ENCODE measurements at places on chromosomes 16 and 17. TPM values are rescaled to one million over a fixed set of nuclear protein-coding genes. Genes with fewer than 3 reads are reported as not detected.
A peak's percentile ranks its signal among the peaks of the same experiment; 100 is the strongest.

DNA sequence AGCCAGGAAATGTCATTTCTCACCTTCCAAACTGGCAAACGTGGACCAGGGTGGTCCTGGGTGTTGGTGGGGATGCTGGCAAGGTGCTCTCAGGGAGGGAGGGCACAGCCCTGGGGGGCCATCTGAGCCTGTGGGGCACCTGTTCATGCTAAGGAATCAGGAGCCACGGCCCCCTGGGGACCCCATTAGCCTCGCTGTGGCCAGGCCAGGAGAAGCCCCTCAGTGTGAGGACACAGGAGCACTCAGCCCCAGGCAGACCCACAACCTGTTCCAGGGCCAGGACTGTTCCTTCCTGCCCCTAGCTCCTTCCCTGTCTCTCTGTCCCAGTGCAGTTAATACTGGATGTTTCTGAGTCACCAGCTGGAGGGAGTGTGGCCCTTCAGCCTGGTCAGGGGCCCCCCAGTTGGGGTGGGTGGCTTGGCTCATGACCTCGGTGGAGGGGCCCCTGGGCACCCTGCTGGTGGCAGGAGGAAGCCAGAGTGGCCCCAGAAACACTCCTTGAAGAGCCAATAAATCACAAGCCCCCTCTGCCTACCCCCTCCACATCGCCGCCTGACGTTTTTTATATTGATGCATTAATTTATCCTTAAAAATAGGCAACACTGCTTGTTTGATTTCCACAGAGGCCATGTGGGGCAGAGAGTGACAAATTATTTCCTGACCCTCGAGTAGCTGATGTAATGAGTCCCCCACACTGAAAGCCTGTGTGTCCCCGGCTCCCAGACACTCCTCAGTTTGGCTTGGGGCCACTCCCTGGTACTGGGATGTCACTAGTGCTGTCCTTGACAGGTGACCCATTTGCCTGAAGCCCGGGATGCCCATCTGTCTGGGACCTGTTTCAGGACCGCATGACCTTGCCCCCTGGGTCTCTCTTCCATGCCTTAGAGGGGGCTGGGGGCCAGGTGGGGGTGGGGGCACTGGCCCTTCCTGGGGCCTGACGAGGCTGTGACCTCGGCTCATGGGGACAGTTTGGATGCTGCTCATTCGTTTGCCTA lies 22.3 kb downstream of the ACTG1 start:
- peak; percentile 18 for DNase-seq

DNA sequence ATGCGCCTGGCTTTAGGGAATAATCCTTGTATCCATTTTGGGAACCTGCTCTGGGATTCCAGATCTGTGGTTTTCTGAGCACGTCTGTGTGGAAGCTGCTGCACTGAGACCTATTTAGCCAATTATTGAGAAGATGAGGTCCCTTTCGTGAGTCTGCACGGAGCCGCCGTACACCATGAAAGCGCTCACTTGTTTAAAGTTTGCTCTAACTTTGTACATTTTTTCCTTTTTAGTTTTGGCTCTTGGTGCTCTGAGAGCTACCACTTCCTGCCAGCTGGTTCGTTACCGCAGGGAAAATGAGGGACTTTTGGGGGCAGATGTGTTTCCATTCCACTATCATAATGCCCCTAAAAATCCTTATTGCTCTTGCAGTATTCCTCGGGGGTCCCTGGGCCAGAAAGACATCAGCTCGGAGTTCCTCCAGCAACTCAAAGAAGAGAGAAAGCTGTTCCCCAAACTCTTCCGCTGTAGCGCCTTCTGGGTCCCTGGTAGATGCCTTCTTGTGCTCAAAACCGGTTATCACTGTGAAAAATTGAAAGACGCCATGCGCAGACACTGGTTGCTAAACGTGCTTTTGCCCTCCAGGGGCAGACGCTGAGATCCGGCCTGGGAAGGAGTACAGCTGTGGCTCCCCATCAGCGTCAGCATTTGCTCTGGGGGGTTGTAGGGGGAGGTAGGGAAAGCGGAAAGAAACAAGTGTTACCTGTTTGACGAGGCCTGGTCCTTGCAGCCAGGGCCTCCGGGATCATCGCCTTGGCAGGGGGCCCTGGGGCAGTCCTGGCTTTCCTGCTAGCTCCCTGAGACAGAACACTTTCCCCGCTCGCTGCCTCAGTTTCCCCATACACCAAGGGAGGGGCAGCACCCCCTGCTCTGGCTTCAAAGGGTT lies 238.1 kb downstream of the MRTFB start:
- no peak for DNase-seq

DNA sequence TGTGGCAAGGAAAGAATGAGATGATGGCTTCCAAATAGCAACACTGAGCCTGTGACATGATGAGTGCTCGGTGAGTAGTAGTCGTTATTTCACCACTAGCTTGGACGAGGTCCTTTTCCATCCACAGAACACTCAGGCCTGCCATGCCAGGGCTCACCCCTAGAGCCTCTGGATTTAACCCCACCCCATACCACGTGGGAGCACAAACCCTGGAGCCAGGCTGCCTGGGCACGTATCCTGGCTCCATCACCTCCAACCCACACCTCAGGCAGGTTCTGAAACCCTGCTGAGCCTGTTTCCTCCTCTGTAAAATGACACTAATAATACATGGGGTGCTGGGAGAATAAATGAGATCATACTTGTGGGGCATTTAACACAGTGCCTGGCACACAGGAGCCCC lies 192.4 kb downstream of the KATNIP start:
- no peak for DNase-seq

DNA sequence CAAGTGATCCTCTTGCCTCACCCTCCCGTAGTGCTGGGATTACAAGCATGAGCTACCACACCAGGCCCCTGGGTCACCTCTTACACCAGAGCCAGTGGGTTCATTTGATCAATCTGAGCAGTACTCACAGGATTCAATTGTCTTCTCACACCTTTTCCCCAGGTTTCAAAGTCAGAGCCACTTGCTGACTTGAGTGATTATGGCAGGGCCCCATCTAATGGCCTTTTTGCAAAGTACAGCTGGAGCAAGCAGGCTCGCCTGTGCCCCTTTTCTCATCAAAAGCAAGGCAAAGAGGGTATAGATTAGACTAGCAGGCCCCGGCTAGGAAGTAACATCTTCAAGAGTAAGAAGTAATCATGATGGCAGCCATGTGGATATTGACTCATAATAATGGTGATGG lies 114.8 kb upstream of the NOL11 start:
- no peak for DNase-seq

DNA sequence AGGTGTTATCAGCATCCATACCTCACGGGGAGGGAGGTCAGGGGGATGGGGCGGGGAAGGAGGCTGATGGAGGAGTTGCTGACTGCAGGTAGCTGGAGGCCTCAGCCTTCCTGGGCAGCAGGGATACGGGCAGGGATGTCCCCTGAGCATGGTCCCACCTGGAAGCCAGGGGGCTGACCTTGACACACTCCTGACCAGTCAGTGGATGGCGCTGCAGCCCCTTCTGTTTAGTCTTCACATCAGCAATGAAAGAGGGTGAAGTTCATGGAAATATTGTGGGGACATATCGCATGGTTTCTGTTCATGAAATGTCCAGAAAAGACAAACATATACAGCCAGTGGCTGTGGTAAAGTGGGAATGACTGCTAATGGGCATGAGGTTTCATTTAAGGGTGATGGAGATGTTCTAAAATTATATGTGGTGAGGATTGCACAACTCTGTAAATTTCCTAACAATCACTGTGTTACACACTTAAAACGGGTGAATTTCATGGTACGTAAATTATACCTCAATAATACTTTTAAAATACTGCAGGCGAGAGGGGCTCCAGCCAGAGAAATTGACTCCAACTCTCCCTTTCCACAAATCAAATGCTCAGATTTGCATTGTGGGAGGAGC lies 489.6 kb downstream of the CDH13 start:
- no peak for DNase-seq

DNA sequence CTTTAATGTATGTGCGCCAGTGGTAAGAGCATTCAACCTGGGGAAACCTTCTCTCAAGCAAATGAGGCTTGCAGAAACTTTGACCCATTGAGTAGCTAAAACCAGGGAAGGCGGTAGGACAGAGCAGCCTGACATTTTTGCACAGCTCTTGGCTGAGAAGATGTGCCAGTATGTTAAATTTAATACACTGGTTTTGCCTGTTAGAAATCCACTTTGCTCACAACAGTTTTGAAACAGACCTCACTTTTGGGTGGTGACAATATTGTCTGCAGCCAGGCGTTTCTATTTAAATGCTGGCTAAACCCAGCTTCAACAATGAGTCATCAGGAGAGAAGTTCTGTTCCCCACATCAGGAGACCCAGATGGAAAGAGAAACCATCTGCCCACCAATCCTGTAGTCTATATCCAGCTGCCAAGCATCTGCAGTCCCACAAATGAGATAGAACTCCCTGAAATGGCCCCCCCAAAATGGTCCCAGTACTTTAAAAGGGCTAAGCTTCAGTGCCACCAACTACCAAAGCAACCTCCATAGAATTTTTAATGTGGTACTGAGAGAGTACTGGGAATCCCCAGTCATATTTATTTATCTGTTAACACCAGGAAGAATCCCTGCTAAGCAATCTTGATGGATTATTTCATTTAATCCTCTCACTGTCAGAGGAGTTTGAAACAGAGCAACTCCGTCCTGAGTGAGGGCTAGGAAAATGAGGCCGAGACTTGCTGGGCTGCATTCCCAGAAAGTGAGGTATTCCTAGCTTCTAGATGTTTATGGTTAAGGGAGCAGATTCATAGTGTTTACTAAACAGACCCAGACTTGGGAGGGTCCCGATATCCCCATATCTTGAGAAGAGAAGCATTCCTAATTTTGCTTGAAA lies 29.0 kb upstream of the CLEC3A start:
- no peak for DNase-seq

GRCh38 chr17:78669975-78670518 lies 92.9 kb upstream of the DNAH17 start:
- no peak for DNase-seq

DNA sequence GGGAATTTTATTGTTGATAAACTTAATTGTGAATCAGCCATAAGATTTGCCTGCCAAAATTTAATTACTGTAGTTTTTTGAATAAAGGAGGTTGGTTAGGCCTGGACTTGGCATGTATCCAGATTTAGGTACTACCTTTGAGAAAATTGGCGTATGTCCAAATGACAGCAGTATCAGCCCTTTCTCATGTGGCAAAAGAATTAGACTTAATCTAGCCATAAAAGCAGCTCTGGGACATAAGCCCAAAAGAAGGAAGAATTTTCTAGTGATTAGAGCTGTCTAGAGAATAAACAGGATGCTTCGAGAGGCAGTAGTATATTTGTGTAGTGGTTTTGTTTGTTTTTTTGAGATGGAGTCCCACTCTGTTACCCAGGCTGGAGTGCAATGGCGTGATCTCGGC lies 27.7 kb downstream of the PPM1E start:
- DNase-seq = no peak

KRT12 gene
- total RNA-seq = not detected
